ENCODE measurements at places on chromosomes 3 and 15.

DNA sequence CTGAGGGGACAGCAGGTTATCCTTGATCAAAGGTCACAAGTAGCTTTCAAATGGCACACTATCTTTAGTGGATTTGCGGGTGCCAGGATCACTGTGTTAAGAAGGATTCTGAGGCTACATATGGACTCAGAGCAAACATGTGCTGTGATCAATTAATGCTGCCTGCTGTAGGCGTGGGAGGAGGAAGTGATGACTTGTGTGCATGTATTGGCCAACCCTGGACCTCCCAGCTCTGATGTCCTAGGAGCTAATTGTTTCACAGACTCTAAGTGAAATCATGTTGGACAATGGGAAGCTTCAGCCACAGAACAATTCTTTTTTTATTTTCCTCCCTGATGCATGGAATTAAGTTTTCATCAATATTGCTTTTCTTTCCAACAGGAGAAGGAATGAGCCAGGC lies 24.4 kb downstream of the FAH start:
- no peak for DNase-seq

- DNase-seq: no peak
Measured at GRCh38 chr15:33729653-33730052, 238.6 kb upstream of the CHRM5 start.

DNA sequence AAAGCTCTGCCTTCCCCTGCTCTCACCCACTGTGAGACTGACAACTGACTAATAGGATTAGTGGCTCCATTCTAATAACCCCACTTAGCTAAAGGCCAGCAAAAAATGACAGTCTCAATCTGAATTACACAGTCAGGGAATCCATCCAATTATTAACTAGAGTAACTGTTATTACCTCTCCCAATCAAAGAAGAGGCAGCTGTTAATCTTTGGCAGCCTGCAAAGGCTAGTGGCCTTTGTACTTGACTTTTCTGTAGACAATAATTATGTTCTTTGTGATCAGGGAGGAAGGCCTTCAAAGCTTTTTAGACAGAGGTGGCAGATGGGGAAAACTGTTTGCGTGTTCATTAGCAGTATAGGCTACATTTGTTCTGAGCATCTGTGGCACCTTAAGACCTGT lies 177.7 kb downstream of the ISL2 start:
- no peak for DNase-seq

DNA sequence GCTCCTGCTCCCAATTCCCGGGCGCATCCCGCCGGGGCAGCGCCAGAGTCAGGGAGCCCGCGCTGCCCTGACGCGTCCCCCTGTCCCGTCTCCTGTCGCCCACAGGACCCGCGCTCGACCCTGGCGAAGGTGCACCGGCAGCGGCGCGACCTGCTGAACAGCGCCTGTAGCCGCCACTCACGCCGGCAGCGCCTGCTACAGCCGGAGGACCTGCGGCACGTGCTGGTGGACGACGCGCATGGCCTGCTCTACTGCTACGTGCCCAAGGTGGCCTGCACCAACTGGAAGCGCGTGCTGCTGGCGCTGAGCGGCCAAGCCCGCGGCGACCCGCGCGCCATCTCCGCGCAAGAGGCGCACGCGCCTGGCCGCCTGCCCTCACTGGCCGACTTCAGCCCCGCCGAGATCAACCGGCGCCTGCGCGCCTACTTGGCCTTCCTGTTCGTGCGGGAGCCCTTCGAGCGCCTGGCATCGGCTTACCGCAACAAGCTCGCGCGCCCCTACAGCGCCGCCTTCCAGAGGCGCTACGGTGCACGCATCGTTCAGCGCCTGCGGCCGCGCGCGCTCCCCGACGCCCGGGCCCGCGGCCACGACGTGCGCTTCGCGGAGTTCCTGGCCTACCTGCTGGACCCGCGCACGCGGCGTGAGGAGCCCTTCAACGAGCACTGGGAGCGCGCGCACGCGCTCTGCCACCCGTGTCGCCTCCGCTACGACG lies 16.9 kb downstream of the C3orf22 start:
- DNase-seq: no peak

- no peak for DNase-seq
Measured at GRCh38 chr15:33448151-33448550, 137.4 kb downstream of the RYR3 start.

DNA sequence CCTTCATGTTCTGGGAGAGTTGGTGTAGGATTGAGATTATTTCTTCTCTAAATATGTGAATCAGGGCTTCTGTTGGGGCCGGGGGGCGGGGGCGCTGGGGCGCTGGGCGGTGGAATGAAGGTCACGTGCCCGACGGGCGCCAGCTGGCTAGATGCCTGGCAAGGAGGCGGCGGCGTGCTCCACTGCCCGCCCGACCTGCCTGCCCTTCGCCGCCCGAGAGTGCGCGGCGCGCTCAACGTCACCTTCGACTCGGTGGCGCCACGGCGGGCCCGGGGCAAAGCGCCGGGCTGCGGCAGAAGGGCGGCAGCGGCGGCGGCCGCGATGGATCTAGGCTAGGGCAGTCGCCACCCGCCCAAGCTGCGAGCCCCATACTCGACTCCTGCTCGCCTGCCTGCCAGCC lies 47.0 kb upstream of the LHFPL4 start:
- no peak for DNase-seq

- DNase-seq: peak; percentile 48
Measured at GRCh38 chr3:49020330-49021212, 1.4 kb upstream of the NDUFAF3 start.

GRCh38 chr15:39429898-39430357 lies 151.0 kb upstream of the THBS1 start:
- no peak for DNase-seq

DNA sequence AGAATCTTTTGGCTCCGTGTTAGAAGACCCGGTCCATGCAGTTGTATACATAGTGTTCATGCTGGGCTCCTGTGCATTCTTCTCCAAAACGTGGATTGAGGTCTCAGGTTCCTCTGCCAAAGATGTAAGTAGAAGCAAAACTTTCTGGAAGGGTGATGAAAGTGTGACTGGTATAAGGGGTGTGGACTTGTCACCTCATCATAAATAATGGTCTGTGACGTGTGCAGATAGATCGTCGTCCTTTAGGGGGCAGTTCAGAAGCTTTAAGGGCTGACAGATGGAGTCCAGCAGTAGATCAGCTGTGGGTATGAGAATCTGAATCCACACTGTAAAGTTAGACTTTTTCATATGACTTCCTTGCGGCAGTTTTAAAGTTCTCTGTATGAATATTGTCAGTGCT lies 15.3 kb downstream of the SEC61A1 start:
- no peak for DNase-seq

DNA sequence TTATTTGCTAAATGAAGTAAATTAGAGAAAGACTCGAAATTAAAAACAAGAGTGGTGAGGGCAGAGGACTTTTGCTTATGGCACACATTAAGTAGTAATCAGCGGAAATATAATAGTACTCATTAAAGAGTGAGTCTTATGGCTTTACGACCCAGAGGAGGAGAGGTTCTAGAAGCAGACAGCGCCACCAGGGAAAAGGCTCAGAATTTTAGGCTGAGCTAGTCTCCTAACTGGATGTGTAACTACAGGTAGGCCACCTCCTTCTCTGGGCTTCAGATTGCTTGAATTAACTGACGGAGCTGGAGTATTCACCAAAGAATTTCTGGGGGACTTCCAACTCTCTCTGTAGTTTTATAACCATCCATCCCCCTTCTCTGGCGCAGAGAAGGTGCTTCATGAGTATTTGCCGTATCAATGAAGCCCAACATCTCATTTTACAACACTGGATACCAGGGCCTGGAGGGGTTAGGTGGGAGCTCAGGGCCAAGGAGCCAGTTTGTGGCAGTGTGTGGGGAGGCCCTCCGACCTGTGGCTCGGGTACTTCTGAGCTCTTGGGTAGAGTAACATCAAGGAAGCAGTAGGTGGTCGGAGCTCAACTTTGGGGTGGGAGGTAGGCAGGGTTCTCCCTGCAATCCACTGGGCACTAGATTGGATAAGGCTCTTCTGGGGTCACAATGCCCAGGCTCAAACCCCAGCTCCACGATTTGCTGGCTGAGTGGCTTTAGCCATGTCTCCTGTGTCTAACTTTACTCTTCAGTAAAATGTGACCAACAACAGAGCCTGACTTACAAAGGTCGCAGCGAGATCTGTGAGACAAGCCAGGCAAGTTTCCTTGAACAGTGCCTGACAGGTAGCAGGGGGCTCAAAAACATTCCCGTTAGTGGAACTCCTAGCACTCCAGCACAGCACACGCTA lies 1.1 kb downstream of the CHCHD4 start:
- no peak for DNase-seq

DNA sequence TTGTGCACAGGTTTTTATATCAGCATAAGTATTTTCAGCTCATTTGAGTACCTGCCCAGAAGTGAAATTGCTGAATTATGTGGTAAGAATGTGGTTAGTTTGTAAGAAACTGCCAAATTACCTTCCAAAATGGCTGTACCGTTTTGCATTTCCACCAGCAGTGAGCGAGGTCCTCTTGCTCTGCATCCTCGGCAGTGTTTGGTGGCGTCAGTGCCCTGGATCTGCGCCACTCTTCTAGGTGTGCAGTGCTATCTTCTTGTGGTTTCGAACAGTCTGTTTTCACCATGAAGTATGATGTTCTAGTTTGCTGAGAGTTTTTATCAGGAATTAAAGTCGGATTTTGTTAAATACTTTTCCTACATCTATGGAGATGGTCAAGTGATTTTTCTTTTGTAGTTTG lies 24.8 kb upstream of the PCSK6 start:
- DNase-seq: no peak

DNA sequence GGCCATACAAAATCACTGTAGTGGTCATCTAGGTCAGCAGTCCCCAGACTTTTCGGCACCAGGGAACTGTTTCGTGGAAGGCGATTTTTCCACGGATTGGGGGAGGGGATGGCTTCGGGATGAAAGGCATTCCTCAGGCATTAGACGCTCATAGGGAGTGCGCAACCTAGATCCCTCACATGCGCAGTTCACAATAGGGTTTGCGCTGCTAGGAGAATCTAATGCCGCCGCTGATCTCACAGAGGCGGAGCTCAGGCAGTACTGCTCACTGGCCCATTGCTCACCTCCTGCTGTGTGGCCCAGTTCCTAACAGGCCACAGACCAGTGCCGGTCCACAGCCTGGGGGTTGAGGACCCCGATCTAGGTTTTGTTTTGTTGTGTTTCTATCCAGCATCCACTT lies 200.1 kb downstream of the SLC9A9 start:
- DNase-seq: no peak

- DNase-seq: no peak
Measured at GRCh38 chr15:52008698-52009434, 10.2 kb upstream of the MAPK6 start.

GRCh38 chr3:26624209-26624765 lies 1.7 kb downstream of the LRRC3B start:
- DNase-seq: no peak

DNA sequence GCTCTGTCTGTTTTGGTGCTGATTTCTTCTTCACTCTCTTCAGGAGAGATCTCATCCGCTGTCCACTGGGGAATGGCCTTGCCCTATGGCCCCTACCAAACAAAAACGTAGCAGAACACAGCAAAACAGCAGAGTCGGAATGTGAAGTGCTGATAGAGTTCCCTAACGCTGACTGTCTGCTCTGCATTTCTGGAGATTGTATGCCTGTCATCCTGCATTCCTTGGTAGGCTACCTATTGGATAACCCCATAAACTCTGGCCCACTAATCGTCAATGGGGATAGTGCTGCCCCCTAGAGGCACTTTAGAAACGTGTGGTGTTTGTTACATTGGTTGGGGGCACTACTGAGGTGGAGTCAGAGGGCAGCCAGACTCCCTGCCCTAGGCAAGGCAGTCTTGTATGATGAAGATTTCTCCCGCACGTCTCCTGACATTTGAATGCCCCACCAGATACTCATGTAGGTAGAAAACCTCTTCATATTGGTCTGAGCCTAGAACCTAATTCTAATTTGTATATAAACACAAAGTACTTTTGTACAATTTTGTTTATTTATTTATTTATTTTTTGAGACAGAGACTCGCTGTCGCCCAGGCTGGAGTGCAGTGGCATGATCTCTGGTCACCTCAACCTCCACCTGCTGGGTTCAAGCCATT lies 15.6 kb upstream of the MAGEF1 start:
- no peak for DNase-seq

DNA sequence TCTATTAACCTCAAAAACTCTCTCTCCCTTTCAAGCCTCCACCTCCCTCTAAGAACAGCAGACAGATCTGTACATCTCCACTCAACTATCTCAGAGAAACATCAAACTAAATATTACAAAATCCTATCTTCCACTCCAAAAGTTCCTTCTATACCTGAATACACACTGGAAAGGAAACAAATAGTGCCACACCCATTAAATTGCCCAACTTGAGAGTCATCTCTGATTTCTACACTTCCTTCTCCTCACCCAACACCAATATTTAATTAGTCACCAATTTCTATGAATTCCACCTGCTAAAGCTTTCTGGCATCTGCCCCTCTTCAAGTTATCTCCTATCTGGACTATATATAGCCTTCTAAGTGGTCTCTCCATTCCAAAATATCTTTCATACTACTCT lies 65.8 kb downstream of the PEAK1 start:
- no peak for DNase-seq

DNA sequence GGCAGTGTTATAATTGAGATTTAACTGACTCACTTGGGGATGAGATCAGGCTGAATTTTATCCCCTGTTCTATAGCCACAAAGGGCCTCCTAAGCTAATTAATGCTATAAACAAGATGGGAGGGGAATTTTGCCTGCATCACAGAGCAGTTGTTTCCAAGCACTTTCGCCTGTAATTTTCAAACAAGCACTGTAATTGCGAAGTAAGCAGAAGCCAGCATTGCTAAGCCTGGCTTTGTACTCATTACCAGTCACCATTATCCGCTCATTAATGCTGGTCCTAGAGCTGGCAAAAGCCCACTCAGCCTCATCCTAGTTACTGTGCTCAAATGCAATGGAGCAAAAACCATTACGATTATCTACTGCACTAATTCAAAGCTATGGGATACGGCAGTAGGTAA lies 356.6 kb upstream of the UBE2E2 start:
- no peak for DNase-seq

- DNase-seq: no peak
Measured at GRCh38 chr3:98645039-98645438, 51.6 kb upstream of the CPOX start.

DNA sequence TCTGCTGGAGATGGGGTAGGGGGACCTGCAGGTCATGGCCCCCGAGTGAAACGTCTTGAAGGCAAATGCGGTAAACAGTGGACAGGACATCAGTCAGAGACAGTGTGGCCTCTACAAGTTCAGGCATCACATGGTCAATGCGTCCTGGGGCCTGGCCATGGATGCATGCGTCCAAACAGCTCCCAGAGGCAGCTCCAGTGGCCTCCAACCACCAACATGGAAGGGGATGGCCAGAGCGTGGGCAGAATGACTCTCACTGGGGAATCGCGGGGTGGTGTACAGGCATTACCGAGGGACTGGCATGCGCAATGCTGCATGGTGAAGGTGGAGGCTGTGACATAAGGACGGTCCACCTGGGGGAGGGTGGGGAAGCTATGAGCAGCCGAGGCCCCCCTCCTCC lies 35.6 kb upstream of the IQSEC1 start:
- no peak for DNase-seq

- no peak for DNase-seq
Measured at GRCh38 chr3:47378869-47379268, 2.0 kb upstream of the PTPN23 start.

DNA sequence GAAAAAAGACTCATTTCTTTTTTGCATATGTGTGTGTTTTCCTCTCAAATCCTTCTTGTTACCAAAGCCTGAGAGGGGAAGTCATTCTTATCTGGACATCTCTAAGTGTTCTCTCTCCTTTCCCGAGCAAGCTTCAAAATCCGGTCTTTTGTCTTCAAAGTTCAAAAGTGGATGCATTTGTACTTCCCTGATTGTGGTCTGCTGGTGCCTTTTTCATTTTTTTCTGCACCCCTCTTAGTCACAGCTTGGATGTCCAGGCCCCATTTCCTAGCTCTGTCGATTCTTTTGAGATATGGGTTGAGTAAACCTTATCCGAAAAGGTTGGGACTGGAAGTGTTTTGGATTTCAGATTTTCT lies 34.8 kb downstream of the EHD4 start:
- DNase-seq: no peak

All from GM12892 (cell line).